Cardiac muscle cell (in vitro differentiated cells and primary cell): ENCODE measurements at places on chromosomes 2 and 18. TPM values are rescaled to one million over a fixed set of nuclear protein-coding genes. Genes with fewer than 3 reads are reported as not detected.

SULT1C2 gene
- total RNA-seq: 3.2 and 3.8 TPM in 2 replicates

CNDP1 gene
- total RNA-seq: 1.6 TPM in 1 of 2 replicates, not detected in the other

GAREM2 gene
- 1.2 and 1.6 TPM in 2 replicates for total RNA-seq

CYP26B1 gene
- 3.1 and 3.6 TPM in 2 replicates for total RNA-seq

POLE4 gene
- 11.0 and 19.9 TPM in 2 replicates for total RNA-seq

ADGRF3 gene
- 0.11 and 0.12 TPM in 2 replicates for total RNA-seq

NCKAP5 gene
- 0.21 and 13.6 TPM in 2 replicates for total RNA-seq

SKA1 gene
- 3.0 and 8.5 TPM in 2 replicates for total RNA-seq

IHH gene
- not detected in 2 replicates for total RNA-seq

IL36B gene
- not detected in 2 replicates for total RNA-seq

GPR55 gene
- not detected in 2 replicates for total RNA-seq

PDE1A gene
- 0.06 and 0.32 TPM in 2 replicates for total RNA-seq

CCDC148 gene
- 0.39 and 0.78 TPM in 2 replicates for total RNA-seq

HOXD1 gene
- total RNA-seq: not detected in 2 replicates

PDE11A gene
- 3.4 and 3.6 TPM in 2 replicates for total RNA-seq

C2orf80 gene
- not detected in 2 replicates for total RNA-seq

ALK gene
- 0.88 and 4.3 TPM in 2 replicates for total RNA-seq

STAT4 gene
- 0.32 and 0.45 TPM in 2 replicates for total RNA-seq

RUFY4 gene
- total RNA-seq: not detected in 2 replicates

ARHGEF33 gene
- 0.67 and 1.0 TPM in 2 replicates for total RNA-seq

TSN gene
- total RNA-seq: 27.0 and 32.1 TPM in 2 replicates

SPAG16 gene
- total RNA-seq: 32.1 and 32.8 TPM in 2 replicates

C2orf72 gene
- 4.2 and 5.4 TPM in 2 replicates for total RNA-seq

NPAS2 gene
- total RNA-seq: 0.18 and 0.89 TPM in 2 replicates

ALLC gene
- not detected in 2 replicates for total RNA-seq

FAM161A gene
- total RNA-seq: 3.3 and 4.5 TPM in 2 replicates

SULT1C4 gene
- 9.3 and 14.3 TPM in 2 replicates for total RNA-seq

BIN1 gene
- 65.4 and 94.9 TPM in 2 replicates for total RNA-seq

SDC1 gene
- total RNA-seq: 13.3 and 13.5 TPM in 2 replicates

GULP1 gene
- total RNA-seq: 32.7 and 41.2 TPM in 2 replicates

GALR1 gene
- not detected in 2 replicates for total RNA-seq

GPR155 gene
- 2.7 and 4.0 TPM in 2 replicates for total RNA-seq

EN1 gene
- not detected in 2 replicates for total RNA-seq

TDRD15 gene
- total RNA-seq: not detected in 2 replicates

ATF2 gene
- total RNA-seq: 36.5 and 40.9 TPM in 2 replicates

CLEC4F gene
- not detected in 2 replicates for total RNA-seq

REG3G gene
- not detected in 2 replicates for total RNA-seq

DNAJC10 gene
- total RNA-seq: 76.4 and 84.7 TPM in 2 replicates

CHST9 gene
- total RNA-seq: 0.04 and 0.36 TPM in 2 replicates
